ENCODE measurements at places on chromosomes 4 and X. TPM values are rescaled to one million over a fixed set of nuclear protein-coding genes. Genes with fewer than 3 reads are reported as not detected.

NPY2R gene
- total RNA-seq, result not detected

MAGEA8 gene
- total RNA-seq, result not detected

SLC2A9 gene
- not detected for total RNA-seq

XG gene
- 7.7 TPM for total RNA-seq

SLC16A2 gene
- total RNA-seq, result 24.7 TPM

- no peak overlapping the region for H3K27ac ChIP-seq
- no peaks in the 10 kb centered on the region for H3K27me3 ChIP-seq
- no peak overlapping the region for H3K4me3 ChIP-seq
- no peak for DNase-seq
- peaks cover 44% of the 10 kb centered on the region for H3K4me1 ChIP-seq
Observed at GRCh38 chr4:146458594-146458993, 63.1 kb downstream of the SLC10A7 start.

DNA sequence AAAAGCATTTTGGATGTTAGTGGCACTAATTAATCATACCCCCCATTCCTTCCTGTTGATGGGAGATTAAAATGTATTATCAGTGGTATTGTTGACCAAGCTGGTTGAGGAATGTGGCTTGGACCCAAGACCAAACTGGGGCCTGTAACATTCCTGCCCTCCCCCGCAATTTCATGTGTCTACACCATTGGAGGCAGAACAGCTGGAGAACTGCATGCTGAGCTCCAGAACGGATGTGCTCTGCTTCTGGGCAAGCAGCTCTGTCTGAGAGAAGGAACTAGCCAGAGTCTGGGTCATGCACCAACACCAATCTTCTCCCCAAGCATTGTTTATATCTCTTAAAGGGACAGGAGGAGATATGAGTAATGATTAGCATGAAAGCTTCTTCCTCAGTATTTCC lies 185.5 kb downstream of the CEP135 start:
- H3K4me3 ChIP-seq, result no peak overlapping the region
- H3K27me3 ChIP-seq, result no peaks in the 10 kb centered on the region
- H3K36me3 ChIP-seq, result no peaks in the 10 kb centered on the region
- DNase-seq, result peak; percentile 52
